ENCODE measurements at places on chromosomes 12 and 14. TPM values are rescaled to one million over a fixed set of nuclear protein-coding genes. Genes with fewer than 3 reads are reported as not detected.

Gene AICDA
- 0.23 TPM for polyA plus RNA-seq

Gene HOXC6
- polyA plus RNA-seq: 22.5 TPM

DNA sequence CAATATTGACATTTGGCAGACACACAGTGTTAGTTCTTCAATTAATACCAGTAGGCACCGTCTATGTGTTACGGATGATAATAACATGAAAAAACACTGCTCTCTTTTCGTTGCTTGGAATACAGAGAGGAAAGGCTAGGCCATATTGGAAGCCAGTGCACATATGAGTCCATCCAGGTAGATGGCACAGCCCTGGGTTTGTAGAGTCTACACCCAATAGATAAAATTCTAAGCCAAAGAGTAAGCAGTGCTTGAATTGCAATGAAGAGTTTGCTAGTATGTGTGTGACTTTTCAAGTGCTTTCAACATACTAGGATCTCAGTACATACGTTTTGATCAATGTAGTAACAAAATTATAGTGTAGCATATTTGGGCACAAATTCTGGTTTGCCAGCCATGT lies 243.3 kb upstream of the AVPR1A start:
- DNase-seq: no peak

- DNase-seq: no peak
These were observed 26.1 kb downstream of the PRPF40B start for GRCh38 chr12:49649445-49649844.
